ENCODE measurements at places on chromosomes 7 and 10. TPM values are rescaled to one million over a fixed set of nuclear protein-coding genes. Genes with fewer than 3 reads are reported as not detected.

- no peak for DNase-seq
Observed at GRCh38 chr7:126845331-126845730, 407.4 kb downstream of the GRM8 start.

DNA sequence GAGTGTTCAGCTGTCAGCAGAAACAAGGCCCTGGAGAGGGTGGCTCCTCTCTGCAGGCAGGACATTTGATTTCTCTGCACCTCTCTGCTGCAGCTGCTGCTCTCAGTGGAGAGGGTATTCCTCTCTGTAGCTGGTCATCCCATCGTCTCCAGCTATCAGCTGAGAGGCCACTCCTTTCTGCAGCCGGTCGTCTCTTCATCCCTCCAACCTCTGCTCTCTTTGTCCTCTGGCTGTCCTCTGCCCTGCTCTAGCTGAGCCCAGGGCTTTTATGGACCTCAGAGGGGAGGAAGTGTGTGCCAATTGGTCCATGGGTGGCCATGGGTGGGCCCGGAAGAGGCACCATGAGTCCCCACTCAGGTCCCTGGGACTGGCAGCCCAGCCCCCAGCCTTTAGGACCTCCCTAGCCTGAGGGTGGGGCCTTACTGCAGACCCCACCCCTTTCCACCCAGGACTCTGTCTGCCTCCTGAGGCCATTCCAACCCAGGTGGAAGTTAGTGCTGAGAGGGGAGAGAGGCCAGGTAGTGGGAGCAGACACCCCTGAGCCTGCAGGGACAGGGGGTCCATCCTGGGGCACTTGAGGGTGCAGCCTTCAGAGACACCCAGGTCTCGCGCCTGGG is 26.2 kb upstream of the CDCA7L start:
- no peak for DNase-seq

DNA sequence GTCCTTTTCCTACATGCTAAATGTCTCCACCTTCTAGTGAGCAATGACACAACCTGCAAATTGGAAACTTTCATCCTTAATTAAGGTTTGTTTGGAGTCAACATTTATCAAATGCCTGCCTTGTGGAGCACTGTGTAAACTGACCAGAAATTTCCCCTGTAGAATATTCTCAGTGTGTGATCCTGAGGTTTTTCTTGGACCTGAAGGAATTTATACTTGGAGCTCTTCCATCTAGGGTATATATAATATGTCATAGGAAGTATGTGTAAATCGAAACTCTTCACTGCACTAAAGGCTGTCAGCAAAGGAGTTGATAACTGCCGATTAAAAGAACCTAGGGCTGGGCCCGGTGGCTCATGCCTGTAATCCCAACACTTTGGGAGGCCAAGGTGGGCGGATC is 152.4 kb downstream of the NSUN6 start:
- no peak for DNase-seq

The TNPO3 gene
- 18.8 TPM for polyA plus RNA-seq

Data from stomach (tissue), 19 donors.